ENCODE measurements at places on chromosomes 1 and 21. TPM values are rescaled to one million over a fixed set of nuclear protein-coding genes. Genes with fewer than 3 reads are reported as not detected.
A peak's percentile ranks its signal among the peaks of the same experiment; 100 is the strongest.

Gene DNAJC28
- total RNA-seq = 4.1 TPM

Gene HORMAD1
- total RNA-seq = not detected

Gene FCER1A
- 0.46 TPM for total RNA-seq

DNA sequence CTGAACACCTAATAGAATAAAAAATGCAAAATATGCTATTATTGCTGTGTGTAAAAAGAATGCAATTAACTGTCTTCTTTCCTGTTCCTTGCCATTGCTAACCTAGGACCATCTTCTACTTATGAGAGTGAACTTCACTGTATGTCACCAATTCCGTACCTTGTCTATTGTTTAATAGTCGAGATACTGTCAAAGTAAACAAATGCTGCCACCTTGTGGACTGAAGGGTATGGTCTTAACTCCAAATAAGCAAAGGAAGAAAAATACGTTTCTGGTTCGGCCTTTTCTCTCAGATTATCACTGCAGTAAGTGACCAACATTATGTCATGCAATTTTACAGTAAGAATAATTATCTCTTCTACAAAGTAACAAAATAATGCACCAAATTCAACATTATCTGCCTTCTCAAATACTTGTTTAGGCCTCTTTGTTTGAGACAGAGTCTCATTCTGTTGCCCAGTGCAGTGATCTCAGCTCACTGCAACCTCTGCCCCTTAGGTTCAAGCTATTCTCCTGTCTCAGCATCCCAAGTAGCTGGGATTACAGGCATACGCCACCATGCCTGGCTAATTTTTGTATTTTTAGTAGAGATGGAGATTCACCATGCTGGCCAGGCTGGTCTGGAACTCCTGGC is 133.4 kb downstream of the COP1 start:
- peak; percentile 57 for DNase-seq

DNA sequence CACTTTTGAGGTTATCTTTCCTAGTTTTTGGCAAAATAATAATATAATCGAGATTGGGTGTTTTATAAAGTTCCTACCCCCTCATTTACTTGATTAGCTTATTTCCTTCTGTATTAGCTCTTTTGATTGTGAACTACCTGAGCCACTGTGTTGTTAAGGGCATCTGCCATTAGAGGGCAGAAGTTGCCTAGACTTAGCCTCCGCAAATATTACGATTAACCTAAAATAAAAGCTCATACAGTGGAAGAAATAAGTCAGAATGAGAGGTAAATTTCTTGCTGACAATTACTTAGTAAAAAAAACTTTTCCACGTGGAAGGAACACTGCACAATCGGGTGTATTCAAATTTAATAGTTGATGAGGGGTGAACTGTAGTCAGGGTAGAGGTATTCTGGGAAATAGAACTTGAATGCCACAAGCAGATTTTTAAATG is 2.3 kb downstream of the H3-3A start:
- no peak for DNase-seq

DNA sequence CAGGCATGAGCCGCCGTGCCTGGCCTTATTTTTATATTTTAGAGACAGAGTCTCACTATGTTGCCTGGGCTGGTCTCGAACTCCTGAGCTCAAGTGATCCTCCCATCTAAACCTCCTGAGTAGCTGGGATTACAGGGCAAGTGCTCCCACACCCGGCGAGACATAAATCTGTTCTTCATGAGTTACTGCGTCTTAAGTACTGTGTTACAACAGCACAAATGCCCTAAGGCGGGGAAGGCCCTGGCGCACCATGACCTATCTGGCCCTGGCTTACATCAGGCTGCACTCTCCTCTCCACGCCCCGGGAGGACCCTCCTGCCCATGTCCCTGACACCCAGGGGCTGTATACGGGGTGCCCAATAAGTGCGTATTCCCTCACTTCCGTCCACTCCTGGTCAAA is 4.3 kb downstream of the GPR153 start:
- DNase-seq = no peak

- peak; percentile 70 for DNase-seq
Observed at GRCh38 chr1:177948336-177948972, 21.4 kb downstream of the SEC16B start.

DNA sequence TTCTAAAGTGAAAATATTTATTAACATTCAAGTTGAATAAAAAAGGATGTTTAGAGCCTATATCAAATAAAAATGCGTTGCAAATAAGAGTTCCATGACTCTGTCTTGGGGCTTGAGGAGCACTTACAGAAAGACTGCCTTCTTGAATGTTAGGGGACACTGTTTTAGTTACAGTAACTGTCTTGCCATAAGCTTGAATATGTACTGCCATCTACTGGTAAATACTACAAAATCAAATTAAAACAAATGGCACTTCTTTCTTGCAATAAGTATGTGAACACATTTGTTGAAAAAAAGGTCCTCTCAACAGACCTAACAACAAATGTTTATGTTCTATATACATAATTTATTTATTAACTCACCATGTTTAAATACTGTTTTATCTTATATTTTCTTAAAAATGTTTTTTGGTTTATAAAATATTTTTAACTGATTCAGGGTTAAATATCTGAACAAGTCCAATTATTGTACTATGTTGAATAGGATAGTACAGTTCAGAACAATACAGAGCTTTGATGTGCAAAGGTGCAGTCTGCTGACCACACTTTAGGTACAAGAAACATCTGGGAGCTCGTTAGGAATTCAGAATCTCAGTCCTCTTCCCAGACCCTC is 199.5 kb downstream of the LRRIQ3 start:
- DNase-seq = no peak

GRCh38 chr1:77288275-77288674 is 6.5 kb downstream of the AK5 start:
- DNase-seq = no peak

GRCh38 chr1:53409233-53409632 is 50.0 kb upstream of the DMRTB1 start:
- no peak for DNase-seq

- DNase-seq = no peak
Observed at GRCh38 chr1:76530953-76531352, 336.3 kb upstream of the ST6GALNAC5 start.

- no peak for DNase-seq
Observed at GRCh38 chr21:36706951-36707762, 8.2 kb downstream of the SIM2 start.

GRCh38 chr1:99705385-99705784 is 59.5 kb downstream of the PALMD start:
- DNase-seq = no peak

- DNase-seq = peak; percentile 54
Observed at GRCh38 chr21:38743772-38744529, 61.8 kb upstream of the ETS2 start.

- DNase-seq = no peak
Observed at GRCh38 chr1:18066576-18066975, 41.0 kb upstream of the IGSF21 start.

DNA sequence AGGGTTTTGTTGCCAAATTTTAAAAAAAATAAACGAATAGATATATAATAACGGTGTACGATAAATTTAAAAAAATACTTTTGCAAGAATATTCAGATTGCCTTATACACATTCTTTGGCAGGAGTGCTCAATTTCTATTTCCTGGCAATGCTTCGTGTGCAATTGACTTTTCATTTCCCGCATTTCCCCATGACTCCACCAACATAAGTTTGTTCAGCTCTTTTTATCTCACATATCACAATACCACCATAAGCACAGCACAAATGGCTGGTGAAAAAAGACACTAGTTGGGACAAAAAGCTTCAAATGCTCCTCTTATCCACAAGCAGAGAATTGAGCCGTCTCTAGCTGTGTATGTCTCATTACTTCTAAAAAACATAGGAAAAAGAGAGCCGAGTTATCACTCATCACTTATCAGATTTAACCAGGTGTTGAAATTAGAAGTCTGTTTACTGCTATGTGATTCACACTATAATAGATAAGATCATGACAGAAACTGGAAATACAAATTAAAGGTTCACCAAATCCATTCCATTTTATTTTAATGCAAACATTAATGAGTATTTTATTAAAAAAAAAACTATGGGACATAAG is 28.9 kb upstream of the RGS1 start:
- no peak for DNase-seq

DNA sequence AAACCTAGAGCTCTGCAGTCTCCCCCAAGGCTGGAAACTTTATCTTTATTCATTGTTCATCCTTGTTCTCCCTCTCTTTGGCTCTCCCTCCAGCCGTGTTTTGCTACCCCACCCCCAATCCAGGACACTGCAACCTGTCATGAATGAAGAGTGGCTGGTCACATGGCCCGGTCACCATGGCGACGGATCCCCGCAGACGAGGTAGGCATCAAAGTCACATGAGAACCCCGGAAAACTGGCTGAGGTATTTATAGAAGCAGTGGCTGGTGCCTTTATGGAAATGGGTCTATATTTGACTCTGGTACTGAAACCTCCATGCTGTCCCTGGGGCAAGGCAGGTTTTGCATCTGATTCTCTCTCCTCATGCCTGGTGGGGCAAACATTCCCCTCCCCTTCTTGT is 13.4 kb upstream of the SLC6A17 start:
- peak; percentile 48 for DNase-seq

DNA sequence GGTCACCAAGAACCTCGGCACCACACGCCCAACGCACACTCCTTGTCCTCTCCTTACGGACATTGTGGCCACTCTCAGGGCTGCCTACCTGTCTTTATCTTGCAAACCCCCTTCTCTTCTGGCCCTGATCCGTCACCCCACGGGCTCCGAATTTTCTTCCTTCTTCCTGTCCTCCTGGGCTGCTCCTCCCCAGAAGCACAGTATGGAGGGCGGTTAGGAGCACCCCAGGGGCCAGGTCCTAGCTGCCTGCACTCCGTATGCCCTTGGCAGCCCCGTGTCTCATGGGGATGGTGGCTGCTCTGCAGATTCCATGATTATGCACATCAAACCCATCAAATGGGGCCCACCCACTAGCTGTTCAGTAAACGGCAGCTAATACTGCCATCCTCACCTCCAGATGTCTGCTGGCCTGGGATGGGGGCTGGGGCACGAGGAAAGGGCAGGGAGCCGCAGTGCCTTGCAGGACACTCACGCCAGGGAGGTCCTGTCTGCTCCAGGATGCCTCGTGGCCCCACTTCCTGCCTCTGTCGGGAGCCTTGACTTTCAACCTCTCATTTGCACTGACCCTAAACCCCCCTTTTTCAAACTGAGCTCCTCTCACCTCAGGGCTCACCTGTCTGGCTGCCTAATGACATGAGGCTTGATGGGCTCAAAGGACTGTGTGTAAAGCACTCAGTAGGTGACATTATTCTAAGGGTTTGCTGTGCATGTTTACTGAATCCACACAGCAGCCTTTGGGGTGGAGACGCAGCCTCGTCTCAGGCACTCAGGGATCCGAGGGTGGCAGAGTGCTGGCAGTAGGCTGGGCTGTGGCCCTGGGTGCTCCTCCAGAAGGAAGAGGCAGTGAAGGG is 4.4 kb downstream of the TTC34 start:
- no peak for DNase-seq

DNA sequence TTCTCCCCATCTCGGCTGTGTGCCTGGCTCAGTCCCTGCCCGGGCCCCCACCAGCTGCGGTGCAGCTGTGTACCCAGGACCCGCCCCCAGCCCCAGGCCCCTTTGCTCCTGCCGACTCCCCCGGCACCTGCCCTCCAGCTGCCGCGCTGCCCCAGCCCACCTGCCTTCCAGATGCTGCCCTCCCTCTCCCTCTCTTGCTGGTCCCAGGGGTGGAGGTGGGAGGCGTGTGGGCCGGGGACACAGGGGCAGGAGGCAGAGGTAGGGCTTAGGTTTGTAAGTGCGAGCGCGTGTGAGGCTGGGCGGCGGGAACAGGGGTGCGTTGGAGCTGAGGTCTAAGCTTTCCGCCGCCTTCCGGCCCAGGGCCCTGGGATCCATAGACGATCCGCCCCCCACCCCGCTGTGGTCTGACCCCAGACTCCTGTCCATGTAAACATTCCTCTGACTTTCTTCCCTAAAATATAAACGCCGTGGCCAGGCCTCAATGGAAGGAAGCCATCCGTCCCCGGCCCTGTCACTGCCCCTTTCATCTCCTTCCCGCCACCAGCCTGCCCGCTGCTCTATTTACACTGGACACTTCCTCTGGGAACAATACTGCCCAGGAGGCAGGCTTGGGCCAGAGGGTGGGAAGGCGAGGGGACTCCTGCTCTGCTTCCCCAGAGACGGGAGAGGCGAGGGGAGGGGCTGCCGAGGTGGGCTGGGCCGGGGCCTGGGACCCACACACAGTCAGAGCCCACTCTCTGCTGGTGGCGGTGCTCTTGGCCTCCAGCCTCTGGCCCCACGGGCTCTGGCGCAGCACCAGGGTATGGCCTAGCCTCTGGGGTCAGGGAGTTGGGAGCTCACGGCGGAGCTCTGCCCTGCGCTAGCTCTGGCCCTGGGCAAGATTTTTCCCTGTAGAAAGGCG is 128.3 kb downstream of the CASZ1 start:
- DNase-seq = no peak
